ENCODE measurements at places on chromosomes 11 and 22.

- DNase-seq: peak; percentile 81
Measured at GRCh38 chr11:47607380-47607779, 13.2 kb upstream of the C1QTNF4 start.

DNA sequence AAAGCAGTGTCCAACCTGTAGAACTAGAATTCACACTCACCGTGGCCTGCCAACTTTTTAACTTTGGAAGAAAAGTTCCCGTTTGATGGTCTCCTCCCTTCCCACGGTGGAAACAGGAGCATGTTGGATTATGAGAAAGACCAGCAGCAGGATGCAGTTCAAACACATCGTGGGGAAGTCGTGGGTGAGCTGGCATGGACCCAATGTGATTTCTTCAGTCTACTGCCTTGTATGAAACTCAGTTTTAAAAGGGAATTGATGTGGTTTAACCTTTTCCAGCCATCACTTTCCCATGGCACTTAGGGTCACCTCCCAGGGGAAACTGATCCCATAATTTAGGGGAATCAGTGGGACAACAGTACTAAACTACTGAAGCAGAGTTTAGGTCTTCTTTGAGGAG lies 318.3 kb downstream of the CADM1 start:
- DNase-seq: no peak

DNA sequence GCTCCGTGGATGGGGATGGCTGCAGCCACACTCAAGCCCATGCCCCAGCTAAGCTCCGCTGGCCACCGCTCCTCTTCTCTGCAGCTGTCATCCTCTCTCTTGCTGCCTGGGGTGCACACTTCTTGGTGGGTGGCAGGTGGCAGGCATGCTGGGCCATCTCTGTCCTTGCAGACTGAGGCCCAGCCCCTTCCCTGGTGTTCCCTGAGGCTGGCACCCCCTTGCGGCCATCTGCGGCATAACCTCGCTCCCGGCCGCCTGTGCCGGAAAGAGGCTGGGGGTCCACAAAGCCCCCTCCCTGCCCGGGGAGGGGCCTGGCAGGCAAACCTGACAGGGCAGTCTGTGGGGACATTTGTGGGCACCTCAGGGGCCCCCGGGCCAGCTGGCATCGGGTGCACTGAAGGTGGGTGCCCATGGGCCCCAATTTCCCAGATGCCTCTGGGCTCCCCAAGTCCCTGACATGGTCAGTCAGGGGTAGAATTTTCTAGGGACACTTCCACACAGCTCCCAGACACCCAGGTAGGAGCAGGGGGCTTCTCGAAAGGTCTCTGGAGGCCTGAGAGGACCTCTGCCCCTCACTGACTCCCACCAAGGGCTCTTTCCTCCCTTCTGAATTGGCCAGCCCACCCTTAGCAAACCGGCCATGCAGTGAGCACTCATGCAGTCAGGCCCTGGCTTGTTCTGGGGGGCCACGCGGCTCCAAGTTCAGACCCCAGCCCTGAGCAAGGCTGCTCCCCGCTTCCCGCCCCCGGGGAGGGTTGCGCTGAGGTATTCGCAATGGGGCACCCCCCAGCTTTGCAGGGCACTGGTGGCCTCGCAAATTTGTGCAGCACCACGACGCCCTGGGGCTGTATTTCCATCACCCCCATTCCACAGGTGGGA lies 23.5 kb upstream of the TH start:
- no peak for DNase-seq

GRCh38 chr11:35632301-35632700 lies 14.0 kb downstream of the FJX1 start:
- DNase-seq: no peak

GRCh38 chr22:17343766-17344165 lies 25.5 kb upstream of the CECR2 start:
- DNase-seq: no peak

DNA sequence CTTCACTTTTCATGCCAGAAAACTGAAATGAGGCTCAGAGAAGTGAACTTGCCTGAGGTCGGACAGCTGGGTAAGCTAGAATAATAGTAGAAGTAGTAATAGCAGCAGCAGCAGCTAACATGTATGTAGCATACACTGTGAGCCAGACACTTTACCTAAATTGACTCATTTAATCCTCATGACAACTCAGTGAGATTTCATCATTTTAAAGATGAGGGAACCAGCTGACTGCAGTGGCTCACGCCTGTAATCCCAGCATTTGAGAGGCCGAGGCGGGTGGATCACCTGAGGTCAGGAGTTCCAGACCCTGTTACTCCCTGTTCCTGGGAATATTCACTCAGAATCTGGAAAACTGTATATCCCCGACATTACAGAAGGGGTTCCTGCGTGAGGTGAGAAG lies 154.5 kb downstream of the DBX1 start:
- no peak for DNase-seq

GRCh38 chr11:9144828-9145227 lies 53.4 kb upstream of the SCUBE2 start:
- peak; percentile 22 for DNase-seq

GRCh38 chr11:73267906-73268540 lies 4.1 kb upstream of the P2RY6 start:
- DNase-seq: no peak

GRCh38 chr11:109968781-109969180 lies 124.4 kb upstream of the ZC3H12C start:
- DNase-seq: no peak

All from HFFc6 (cell line).